NCI-H446 (cell line): ENCODE measurements at places on chromosomes 12 and 14.

- DNase-seq = no peak
Observed at GRCh38 chr12:54937376-54937775, 47.2 kb downstream of the TESPA1 start.

DNA sequence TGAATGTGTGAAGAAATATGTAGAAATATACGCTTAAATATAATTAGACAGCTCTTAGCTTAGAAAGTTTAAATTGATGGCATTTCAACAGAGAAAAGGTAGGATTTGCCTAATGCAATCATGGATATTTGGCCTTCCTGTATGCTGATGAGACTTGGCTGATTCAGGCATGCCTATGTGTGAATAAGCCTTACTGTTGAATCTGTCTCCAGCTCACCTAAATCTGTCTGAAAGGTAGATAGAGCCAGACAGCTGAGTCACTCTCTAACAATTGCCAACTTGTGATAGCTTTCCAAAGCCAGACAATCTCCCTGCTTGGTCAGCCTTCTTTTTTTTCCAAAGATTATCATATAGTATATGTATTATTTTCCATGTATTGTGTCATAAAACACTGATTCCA is 92.8 kb upstream of the FLRT2 start:
- DNase-seq = no peak

DNA sequence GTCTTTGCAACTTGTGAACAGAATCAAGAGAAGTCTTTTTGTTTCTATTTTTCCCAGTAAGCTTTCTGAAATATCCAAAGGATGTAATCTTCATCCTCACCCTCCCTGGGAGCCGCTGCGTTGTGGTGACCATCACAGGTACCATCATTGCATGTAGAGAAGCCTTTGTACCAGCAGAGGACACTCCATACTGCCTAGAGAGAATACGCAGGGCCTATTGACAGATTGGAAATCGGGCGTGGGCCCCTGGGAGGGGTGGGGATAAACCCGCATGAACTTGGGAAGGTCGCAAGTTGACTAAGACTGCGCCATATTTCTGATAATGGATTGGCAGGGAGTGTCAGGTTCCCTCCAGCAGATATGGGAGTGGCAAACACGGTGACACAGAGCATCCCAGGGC is 12.7 kb downstream of the KRT1 start:
- DNase-seq = no peak

DNA sequence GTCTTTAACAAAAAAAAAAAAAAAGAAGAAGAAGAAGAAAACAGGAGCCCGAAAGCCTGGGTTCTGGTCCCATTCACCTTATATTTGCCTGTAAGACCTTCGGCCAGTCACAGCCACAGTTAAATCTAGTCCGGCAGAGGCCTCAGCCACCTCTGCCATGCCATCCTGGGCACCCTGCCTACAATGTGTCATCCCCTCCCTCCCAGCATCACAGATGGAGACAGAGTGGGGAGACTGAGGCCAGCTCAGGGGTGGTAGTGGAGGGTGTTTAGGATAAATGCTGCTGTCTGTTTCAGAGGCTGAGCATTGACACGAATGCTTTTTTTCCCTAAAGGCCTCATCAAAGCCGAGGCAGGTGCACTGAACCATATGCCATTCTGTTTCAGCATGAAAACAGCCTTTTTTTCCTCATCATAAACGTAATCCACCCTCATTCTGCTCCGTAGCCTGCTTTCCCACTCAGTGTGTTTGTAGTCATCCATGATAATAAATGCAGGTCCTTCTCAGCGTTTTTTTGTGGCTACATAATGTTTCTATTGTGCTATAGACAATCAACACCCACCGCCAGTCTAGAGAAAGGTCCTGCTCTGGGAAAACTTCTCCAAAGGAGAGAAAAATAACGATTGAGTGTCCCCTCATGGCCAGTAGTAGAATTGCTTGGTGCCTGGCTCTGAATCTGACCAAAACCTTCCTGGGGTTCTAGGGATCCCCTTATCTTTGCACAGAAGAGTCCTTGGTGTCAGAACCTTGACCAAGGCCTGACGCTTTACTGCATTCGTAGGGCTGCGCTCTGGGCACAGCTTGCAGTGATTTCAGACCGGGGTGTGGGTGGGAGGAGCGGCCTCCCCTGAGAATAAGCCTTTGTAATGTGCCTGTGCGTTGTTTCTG is 41.1 kb upstream of the TSPAN9 start:
- no peak for DNase-seq

DNA sequence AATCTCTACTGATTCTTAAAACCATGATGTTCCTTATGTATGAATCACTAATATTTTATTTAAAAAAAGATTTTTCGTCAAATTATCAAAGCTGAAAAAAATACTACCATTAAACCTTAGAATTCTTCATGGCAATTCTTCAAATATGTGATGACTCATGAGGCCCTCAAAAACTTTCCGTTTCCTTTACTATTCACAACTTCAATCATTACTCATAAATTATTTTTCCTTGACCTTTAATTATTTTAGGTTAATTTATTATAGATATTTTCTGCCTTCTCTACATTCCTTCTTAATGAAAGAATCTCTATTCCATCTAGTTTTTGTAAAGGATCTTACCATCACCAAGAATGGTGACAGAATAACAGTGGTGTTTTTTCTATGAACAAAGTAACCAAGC is 162.1 kb upstream of the SOX5 start:
- no peak for DNase-seq

- no peak for DNase-seq
Observed at GRCh38 chr12:103727638-103728037, 113.4 kb downstream of the NT5DC3 start.
